ENCODE measurements at places on chromosomes 5 and 9. TPM values are rescaled to one million over a fixed set of nuclear protein-coding genes. Genes with fewer than 3 reads are reported as not detected.

DNA sequence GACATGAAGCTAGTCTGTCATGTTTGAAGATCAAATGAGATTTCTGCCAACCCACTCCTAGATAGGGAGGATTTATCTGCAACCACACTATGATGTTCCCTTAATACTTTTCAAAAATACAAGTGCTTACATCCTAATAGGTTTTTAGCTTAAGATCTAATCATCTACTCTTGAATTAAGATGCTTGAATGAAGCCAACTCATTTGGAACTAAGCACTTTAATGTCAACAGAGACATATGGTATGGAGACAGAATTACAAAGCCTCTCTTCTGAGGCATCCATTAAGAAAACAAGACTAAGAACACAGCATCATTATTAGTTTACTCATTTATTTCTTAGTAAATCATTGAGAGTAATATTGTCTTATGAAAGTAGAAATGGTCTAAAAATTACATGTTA lies 139.3 kb upstream of the NFIB start:
- H3K4me1 ChIP-seq: no peaks in the 10 kb centered on the region
- no peaks in the 10 kb centered on the region for H3K36me3 ChIP-seq
- no peak overlapping the region for H3K4me3 ChIP-seq
- DNase-seq: no peak

DNA sequence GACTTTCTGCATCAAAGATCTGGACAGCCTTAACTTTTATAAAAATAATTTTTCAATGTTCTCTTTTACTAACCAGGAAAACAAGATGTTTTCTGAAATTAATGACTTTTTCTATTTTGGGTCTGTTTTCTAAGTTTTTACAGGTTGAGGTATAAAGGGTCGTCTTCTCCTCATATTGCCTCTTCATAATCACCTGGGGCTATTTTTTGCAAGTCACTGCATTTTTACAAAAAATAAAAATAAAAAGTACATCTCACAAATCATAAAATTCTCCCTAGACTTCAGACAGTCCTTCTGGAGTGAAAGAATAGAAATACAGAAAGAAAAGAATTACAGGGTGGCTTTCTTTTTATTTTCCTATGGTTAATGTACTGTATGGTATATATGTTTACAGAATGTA lies 168.5 kb downstream of the PALM2AKAP2 start:
- H3K27ac ChIP-seq: no peak overlapping the region
- DNase-seq: no peak
- no peak overlapping the region for H3K4me3 ChIP-seq
- H3K36me3 ChIP-seq: no peaks in the 10 kb centered on the region
- H3K4me1 ChIP-seq: no peaks in the 10 kb centered on the region

- no peaks in the 10 kb centered on the region for H3K4me1 ChIP-seq
- H3K27ac ChIP-seq: no peak overlapping the region
- no peaks in the 10 kb centered on the region for H3K27me3 ChIP-seq
- H3K4me3 ChIP-seq: no peak overlapping the region
These were observed 260.0 kb downstream of the NR2F1-AS1 start for GRCh38 chr5:93320920-93321445.

GRCh38 chr9:112403614-112404201 lies 23.8 kb downstream of the HSDL2 start:
- H3K36me3 ChIP-seq: peaks cover 36% of the 10 kb centered on the region
- no peak overlapping the region for H3K4me3 ChIP-seq
- H3K4me1 ChIP-seq: no peaks in the 10 kb centered on the region
- H3K27me3 ChIP-seq: no peaks in the 10 kb centered on the region

GRCh38 chr9:78490231-78490630 lies 193.3 kb downstream of the PSAT1 start:
- no peaks in the 10 kb centered on the region for H3K4me1 ChIP-seq
- H3K4me3 ChIP-seq: no peak overlapping the region
- no peak for DNase-seq
- H3K27me3 ChIP-seq: peaks cover 2% of the 10 kb centered on the region

GRCh38 chr5:146344155-146345118 lies 5.8 kb downstream of the POU4F3 start:
- H3K27ac ChIP-seq: no peak overlapping the region
- peaks cover 31% of the 10 kb centered on the region for H3K4me1 ChIP-seq
- DNase-seq: no peak
- H3K4me3 ChIP-seq: peak overlapping the region; percentile 58

FAM78A gene
- polyA plus RNA-seq: 12.7 TPM

IFNA2 gene
- polyA plus RNA-seq: not detected

Measured in naive thymus-derived CD8-positive, alpha-beta T cell (primary cell).